ENCODE measurements at places on chromosomes 3 and 15. TPM values are rescaled to one million over a fixed set of nuclear protein-coding genes. Genes with fewer than 3 reads are reported as not detected.
A peak's percentile ranks its signal among the peaks of the same experiment; 100 is the strongest.

GRCh38 chr15:33021806-33022389 is 172.6 kb downstream of the FMN1 start:
- no peak for DNase-seq

DNA sequence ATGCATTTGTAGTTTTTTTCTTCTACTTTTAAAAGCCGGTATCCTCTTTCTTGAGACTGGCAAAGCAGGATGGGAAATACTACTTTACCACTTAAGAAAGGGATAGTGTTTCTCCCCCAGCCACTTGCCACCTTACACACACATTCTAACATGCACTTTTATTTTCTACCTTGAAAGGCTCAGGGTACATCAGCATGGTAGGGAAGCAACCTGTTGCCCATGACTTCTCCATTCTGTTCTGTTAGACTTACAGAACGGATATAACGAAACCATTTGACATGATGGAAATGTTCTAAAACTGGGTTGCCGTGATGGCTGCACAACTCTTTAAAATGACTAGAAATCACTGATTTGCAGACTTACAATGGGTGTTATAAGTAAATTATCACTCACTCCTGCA is 405.5 kb downstream of the SHQ1 start:
- no peak for DNase-seq

DNA sequence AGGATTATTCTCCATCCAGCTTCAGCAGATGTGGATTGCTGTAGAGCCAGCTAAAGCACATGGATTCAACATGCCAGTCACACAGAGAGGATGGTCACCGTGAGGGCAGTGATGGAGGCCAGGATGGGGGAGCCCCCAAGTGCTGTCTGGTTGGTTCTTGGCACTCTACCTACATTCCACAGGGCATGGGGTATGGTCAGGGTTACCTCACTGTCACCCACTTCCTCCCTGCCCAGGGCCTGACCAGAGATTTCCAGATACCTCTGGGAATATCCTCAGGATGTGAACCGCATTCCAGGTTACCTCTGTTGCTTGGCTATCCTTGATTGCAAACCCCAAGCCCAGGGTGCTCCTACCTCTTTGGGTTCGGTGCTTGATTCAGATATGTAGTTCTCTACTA is 147.3 kb upstream of the TRIM42 start:
- DNase-seq, result no peak

GRCh38 chr15:74676801-74677200 is 19.0 kb downstream of the EDC3 start:
- no peak for DNase-seq

DNA sequence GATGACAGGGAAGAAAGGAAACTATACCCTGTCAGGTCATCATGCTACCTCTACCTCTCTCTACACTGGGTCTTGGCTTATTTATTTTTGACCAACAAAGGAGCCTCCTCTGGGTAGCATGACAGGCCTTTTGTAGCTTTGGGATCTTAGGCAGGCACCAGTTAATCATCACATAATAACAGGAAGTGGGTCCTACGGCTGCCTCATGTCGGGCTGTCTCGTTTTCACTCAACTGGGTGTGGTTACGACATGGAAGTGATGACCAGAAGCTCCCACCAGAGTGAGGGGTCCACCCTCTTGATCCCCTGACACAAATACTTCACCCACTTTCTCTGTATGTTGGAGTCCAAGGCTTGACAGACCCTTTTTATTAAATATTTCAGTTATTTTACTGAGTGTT is 105.3 kb downstream of the CD47 start:
- DNase-seq, result no peak

- DNase-seq, result no peak
Measured at GRCh38 chr3:41188306-41188705, 11.0 kb upstream of the CTNNB1 start.

DNA sequence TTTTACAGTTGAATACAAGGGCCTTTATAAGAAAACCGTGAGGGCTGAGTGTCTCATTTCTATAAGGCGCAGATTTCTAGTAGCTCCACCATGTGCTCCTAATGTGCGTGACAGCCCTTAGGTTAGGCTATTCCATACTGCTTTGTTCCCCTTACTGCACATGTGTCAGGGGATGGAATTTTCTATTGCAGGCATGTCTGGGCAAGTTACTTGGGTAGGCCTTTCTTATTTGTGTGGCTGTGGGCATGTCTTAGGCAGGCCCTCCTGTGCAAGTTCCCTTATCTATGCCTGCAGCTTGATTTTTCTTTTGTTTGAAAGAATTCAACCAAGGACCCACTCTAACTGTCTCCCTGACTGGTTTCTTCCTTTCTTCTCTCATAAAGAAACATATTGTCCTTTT is 434.2 kb upstream of the CNTN3 start:
- no peak for DNase-seq

GRCh38 chr3:148937467-148938255 is 53.7 kb upstream of the GYG1 start:
- DNase-seq, result no peak

DNA sequence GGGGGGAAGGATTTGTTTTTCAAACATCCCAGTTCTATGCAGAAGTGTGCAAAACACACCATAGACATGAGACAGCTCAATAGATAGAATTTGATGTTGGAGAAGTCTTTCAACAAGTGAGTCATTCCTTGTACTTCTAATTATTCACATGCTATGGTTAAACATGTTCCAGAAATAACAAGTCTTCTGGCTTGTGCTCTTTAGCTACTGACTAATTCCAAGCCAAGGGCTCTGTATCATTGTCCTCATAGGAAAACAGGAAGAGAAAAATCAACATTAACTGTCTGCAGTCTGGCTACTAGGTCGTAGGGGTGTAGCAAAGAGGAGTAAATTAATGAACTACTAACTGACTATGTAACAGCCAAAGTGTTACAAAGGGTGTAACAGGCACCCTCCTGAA is 25.8 kb downstream of the LDHAL6B start:
- no peak for DNase-seq

- DNase-seq, result no peak
Measured at GRCh38 chr3:97958396-97958795, 13.8 kb downstream of the RIOX2 start.

GRCh38 chr3:89303701-89304100 is 196.3 kb downstream of the EPHA3 start:
- DNase-seq, result no peak

GRCh38 chr15:101455291-101456025 is 34.0 kb downstream of the PCSK6 start:
- DNase-seq, result no peak

GRCh38 chr3:114214542-114215341 is 22.6 kb downstream of the ZNF80 start:
- DNase-seq, result no peak

- DNase-seq, result peak; percentile 27
Measured at GRCh38 chr3:126288314-126288713, 68.9 kb downstream of the KLF15 start.

DNA sequence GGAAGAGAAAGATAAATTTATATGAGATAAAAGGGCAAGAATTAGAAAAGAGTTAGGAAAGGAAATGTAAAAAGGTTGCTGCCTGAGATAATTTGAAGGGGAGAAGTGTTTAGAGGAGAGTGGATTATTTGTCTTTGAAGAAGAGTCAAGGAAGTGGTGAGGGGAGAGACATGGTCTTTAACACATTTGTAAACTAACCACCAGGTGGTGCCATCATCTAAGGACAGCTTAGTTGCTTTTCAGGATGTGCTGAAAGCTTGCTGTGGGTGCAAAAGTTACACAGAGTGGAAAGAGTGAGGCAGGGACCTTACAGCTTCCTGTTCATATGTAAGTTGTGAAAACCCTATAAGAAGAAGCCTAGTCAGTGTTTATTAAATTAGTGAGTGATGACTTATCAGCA is 114.1 kb upstream of the DNAJC19 start:
- no peak for DNase-seq

DNA sequence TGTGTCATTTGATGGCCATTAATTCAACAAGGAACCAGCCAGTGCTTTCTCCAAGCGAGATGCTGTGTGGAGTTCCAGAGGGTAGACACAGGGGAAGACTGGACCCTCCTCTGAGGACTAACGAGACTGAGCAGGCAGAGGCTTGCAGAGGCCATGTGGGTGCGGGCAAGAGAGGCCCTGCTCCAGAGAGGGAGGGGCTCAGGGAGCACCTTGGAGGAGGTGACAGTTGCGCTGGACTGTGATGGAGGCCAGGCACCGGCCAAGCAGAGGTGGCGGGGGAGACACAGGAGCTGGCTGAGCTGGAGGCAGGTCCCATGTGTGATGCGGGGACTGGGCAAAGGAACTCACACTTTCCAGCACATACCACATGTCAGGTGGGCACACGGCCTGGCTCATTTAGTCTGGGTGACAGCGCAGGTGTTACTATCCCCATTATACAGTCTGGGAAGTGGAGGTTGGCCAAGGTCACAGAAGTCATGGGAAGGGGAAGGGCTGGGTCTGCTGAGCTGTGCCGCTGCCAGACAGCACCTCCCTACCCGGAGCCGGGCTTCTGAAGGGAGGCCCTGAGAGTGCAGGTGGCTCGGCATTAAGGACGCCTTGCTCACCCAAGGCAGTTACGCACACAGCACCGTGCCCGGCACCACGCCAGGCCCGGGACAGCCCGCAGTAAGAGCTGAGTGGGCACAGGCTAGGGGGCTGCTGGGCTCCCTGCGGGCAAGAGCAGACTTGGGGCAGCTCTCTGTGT is 3.7 kb downstream of the MELTF start:
- no peak for DNase-seq

Gene C3orf18
- 2.1 TPM for total RNA-seq

Gene CYP1A1
- total RNA-seq, result not detected

Gene NLGN1
- total RNA-seq, result 2.0 TPM

Gene KBTBD12
- 4.6 TPM for total RNA-seq

Gene SCN5A
- total RNA-seq, result 0.47 TPM

Gene DCP1A
- total RNA-seq, result 17.5 TPM

Gene TRPC1
- 2.5 TPM for total RNA-seq

All from left colon (tissue), 2 donors.